ENCODE measurements at places on chromosomes 6 and 20. TPM values are rescaled to one million over a fixed set of nuclear protein-coding genes. Genes with fewer than 3 reads are reported as not detected.
A peak's percentile ranks its signal among the peaks of the same experiment; 100 is the strongest.

- no peaks in the 10 kb centered on the region for H3K4me1 ChIP-seq
- H3K36me3 ChIP-seq, result no peaks in the 10 kb centered on the region
- no peaks in the 10 kb centered on the region for H3K27me3 ChIP-seq
- DNase-seq, result no peak
- no peak overlapping the region for H3K4me3 ChIP-seq
Observed at GRCh38 chr20:19465536-19465935, 253.1 kb downstream of the SLC24A3 start.

The PI3 gene
- 19.8 TPM for polyA plus RNA-seq

DNA sequence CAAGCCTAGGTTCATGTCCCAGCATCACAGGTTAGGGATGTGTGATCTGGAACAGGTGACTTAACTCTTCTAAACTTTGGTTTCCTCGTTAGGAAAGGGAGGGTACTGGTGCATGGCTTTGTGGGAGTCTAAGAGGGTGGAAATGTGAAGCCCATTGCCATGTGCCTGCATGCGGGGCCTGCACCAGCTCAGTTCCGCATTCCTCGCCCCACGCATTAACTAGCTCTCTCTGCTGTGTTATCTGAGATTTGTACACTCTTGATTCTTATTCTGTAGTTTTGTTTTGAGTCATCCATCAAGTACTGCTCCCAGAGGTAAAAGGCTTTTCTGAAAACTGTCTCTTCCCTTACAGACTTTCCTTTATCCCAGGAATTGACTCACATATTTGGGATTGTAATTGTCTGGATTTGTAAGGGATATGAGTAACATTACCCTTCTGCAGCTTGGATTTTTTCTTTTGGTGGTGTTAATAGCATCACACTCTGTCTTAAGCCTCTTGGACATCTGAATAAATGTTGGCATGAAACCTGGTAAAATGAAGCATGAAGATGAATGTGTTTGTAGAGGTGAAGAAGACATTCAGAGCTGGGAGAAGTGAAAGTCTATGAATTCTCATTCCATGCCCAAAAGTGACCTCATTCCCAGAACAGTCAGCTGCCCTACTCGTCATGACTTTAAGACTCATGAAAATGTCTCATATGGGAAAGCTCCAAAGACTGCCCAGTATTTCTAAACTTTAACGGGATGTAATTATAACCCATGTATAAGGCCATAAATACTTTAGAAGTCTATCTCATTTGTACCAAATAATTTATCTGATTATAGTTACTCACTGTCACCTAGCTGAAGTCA is 357.3 kb downstream of the FOXA2 start:
- no peak overlapping the region for H3K4me3 ChIP-seq
- no peaks in the 10 kb centered on the region for H3K36me3 ChIP-seq
- H3K4me1 ChIP-seq, result peaks cover 5% of the 10 kb centered on the region
- DNase-seq, result no peak

DNA sequence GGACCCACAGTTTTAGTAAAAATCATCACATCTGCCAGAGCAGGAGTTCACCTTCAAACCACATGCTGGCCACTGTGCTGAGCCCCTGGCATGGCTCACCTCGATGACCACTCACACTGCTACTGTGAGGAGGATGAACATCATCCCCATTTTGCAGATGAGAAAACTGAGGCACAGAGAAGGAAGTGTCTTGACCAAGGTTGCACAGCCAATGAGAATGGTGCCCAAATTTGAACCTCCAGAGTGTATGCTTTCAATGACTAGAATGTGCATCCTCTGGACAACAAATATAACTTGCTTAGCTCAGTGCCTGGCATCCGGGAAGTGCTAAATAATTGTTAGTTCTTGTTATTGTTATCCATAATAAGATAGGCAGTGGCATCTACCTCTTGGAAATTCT is 37.2 kb upstream of the FAM83D start:
- peaks cover 5% of the 10 kb centered on the region for H3K27me3 ChIP-seq
- no peak overlapping the region for H3K4me3 ChIP-seq
- H3K27ac ChIP-seq, result no peak overlapping the region
- H3K4me1 ChIP-seq, result no peaks in the 10 kb centered on the region

GRCh38 chr20:33681288-33681687 is 4.9 kb downstream of the E2F1 start:
- no peak for DNase-seq
- peaks cover 7% of the 10 kb centered on the region for H3K4me1 ChIP-seq
- H3K4me3 ChIP-seq, result no peak overlapping the region

DNA sequence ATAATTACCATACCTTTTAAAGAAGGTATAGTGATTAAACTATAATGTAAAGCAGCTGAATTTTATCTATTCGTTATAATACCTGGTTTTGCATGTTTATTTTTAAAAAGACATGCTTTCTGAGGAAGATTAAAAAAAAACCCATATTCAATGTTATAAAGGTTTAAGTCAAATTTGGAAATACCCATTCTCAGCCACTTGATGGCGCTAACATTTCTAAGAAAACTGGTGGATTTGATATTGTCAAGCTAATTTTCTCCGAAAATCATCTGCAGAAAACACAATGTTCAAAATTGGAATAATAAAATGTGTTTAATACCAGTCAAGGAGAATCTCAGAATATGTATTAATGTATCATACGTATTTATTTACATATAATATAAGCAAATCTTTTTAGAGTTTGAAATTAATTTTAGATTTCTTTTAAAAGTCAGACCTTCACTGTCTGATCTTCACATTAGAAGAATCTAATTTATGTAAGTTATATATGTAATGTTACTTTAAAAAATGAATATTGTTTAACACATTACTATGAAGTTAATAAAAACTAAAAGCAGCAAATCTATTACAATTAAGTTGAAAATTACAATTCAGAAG is 35.0 kb downstream of the SHPRH start:
- H3K27me3 ChIP-seq, result no peaks in the 10 kb centered on the region
- DNase-seq, result peak; percentile 58
- H3K4me3 ChIP-seq, result no peak overlapping the region
- H3K27ac ChIP-seq, result no peak overlapping the region

- H3K27ac ChIP-seq, result no peak overlapping the region
- H3K4me3 ChIP-seq, result no peak overlapping the region
- DNase-seq, result no peak
- H3K27me3 ChIP-seq, result no peaks in the 10 kb centered on the region
- no peaks in the 10 kb centered on the region for H3K36me3 ChIP-seq
Observed at GRCh38 chr20:49228676-49229075, 9.5 kb downstream of the DDX27 start.

DNA sequence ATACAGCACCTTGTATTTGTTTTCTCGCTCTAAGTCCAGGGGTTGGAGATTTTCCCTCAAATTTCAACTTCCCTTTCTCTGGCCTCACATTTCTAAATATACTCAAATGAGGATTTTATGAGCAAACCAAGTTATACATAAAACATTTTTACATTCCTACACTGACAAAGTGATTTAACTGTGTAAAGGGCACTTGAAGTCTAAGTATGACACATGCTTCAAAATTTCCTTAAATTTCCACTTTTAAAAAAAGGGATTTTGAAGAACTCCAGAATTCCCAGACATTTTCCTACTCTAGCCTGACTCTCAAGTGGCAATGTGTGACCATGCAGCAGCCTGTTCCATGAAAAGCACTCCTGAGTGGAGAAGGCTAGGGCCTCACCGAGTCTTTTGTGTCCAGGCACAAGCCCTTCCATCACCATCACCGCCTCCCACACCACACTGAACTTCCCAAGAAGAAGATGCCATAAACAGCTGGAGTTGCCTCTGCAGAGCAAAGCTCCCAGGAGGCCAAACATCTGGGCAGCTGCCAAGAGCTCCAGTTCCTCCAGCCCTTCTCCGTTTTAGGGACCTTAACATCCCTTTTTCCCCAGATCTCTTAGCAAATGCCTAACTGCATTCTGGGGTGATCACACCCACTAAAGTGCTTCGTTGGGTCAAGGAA is 68.9 kb downstream of the NCR2 start:
- H3K36me3 ChIP-seq, result no peaks in the 10 kb centered on the region
- H3K27ac ChIP-seq, result peak overlapping the region; percentile 43
- peak; percentile 23 for DNase-seq
- H3K4me1 ChIP-seq, result peaks cover 26% of the 10 kb centered on the region

- no peaks in the 10 kb centered on the region for H3K36me3 ChIP-seq
- no peak overlapping the region for H3K27ac ChIP-seq
- no peak overlapping the region for H3K4me3 ChIP-seq
- H3K4me1 ChIP-seq, result no peaks in the 10 kb centered on the region
- H3K27me3 ChIP-seq, result no peaks in the 10 kb centered on the region
Observed at GRCh38 chr6:150439373-150439772, 70.6 kb downstream of the IYD start.

- H3K27me3 ChIP-seq, result no peaks in the 10 kb centered on the region
- no peak for DNase-seq
- H3K4me1 ChIP-seq, result no peaks in the 10 kb centered on the region
- H3K4me3 ChIP-seq, result no peak overlapping the region
- H3K27ac ChIP-seq, result no peak overlapping the region
Observed at GRCh38 chr6:100775667-100776066, 105.5 kb downstream of the ASCC3 start.

DNA sequence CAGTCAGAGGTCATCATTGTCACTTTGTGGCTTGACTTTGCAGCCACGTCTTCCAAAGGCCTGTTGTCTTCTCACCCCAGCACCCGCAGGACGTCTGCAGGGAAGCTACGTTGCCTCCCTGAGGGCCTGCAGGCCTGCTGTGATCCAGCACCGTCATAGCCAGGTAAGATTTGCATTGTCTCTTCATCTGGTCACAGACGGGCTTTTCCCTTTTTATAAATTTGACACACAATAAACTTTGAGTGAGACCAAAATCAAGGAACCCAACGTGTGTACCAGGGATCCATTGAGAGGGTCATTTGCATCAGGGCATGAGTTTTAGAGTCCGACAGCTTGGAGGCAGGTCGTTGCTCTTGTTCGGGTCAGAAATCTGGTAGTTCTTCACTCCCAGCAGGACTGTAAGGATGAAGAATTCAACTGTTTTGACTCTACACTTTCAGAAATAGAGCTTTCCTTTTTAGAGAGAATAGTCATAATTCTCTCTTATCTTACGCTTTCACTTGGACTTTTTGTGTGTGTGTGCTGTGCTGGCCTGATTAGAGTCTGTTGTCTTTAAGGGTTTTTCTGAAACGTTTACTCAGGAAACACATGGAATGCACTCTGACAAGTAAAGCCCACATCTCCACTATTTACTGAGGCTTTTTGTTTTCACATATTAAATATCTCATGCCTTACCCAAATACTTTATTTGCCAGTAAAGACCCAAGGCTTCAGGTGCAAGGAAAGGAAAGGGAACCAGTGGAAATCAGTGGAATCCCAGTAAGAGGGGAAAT is 177.2 kb upstream of the TAB2 start:
- peaks cover 12% of the 10 kb centered on the region for H3K4me1 ChIP-seq
- no peaks in the 10 kb centered on the region for H3K36me3 ChIP-seq
- peak overlapping the region; percentile 5 for H3K27ac ChIP-seq
- no peak for DNase-seq

DNA sequence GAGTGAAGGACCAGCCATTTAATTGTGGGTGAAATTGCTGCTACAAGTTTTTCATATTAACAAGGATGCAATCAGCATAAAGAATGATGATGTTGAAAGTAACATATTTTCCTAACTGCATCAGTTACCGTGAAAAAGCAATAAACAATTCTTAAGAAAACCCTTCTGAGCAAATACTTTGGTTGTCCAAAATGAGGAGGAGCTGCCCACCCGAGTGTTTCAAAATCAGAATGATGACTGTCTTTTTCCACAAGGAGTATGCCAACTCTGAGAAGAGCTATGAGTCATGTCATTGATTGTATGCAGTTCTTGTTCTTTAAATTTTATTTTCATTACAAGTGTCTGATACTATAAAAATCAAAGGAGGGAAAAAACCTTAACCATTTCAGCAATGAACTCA is 470.5 kb downstream of the COL12A1 start:
- no peak overlapping the region for H3K4me3 ChIP-seq
- H3K27me3 ChIP-seq, result no peaks in the 10 kb centered on the region
- H3K36me3 ChIP-seq, result no peaks in the 10 kb centered on the region
- DNase-seq, result no peak

The FAM217A gene
- not detected for polyA plus RNA-seq

- no peaks in the 10 kb centered on the region for H3K36me3 ChIP-seq
- no peak overlapping the region for H3K27ac ChIP-seq
- H3K4me1 ChIP-seq, result no peaks in the 10 kb centered on the region
- DNase-seq, result no peak
- H3K27me3 ChIP-seq, result no peaks in the 10 kb centered on the region
- H3K4me3 ChIP-seq, result no peak overlapping the region
Observed at GRCh38 chr6:166490671-166491500, 95.6 kb downstream of the RAMACL start.

DNA sequence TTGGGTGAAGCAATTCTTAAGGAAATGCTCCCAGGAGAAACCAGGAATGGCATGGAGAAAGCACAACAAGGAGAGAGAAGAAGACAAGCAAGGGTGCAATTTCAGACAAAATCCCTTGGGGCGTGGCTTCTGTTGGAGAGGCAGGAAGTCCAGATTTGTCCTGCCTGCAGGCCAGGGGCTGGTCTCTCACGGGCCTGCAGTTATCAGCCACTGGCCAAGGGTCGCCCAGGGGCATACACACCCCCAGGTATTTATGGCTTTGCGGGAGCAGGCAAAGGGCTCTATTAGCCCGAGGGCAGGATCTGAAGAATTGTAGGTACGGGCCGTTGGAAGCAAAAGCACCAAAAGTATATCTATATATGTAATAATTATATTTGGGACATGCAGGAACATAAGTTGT is 87.7 kb downstream of the IYD start:
- H3K4me3 ChIP-seq, result no peak overlapping the region
- peak; percentile 32 for DNase-seq
- H3K36me3 ChIP-seq, result no peaks in the 10 kb centered on the region
- H3K27me3 ChIP-seq, result no peaks in the 10 kb centered on the region
- H3K4me1 ChIP-seq, result peaks cover 6% of the 10 kb centered on the region
- H3K27ac ChIP-seq, result no peak overlapping the region

DNA sequence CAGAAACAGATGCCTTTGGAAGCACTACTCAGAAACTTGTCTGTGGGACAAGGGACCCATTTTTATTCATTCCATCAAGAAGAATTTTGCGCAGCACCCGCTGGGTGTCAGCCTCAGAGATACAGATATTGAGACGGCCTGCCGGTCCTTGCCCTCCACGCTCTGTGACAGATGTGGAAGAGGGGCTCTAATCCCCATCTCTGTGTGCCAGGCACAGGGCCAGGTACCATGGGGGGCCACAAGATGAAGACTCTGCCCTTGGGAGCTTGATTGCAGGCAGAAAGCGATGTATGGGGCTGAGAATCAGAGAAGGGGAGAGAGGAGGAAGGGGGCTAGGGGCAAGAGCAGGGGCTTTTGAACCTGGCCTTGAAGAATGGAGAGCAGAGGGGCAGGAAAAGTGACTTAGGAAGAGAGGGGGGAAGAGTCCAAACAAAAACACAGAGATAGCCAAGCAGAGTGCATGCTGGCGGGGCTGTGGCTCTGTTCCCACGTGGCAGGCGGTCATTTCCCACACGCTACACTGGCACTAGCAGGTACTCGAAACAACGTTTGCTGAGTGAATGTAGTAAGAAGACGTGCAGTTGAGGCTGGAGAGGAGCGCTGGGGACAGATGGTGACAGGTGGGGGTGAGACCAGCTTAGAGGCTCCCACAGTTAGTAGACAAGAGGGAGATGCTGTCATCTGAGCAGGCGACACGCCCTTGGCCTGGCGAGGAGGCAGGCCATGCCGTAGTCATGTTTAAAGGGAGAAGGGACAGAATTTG is 170.3 kb upstream of the SNX9 start:
- H3K27me3 ChIP-seq, result no peaks in the 10 kb centered on the region
- no peak for DNase-seq
- no peaks in the 10 kb centered on the region for H3K36me3 ChIP-seq

- no peak for DNase-seq
- H3K27ac ChIP-seq, result no peak overlapping the region
- no peaks in the 10 kb centered on the region for H3K27me3 ChIP-seq
- H3K4me3 ChIP-seq, result no peak overlapping the region
- no peaks in the 10 kb centered on the region for H3K4me1 ChIP-seq
- no peaks in the 10 kb centered on the region for H3K36me3 ChIP-seq
Observed at GRCh38 chr20:35912881-35913280, 41.4 kb downstream of the SCAND1 start.
